ENCODE measurements at places on chromosomes 13 and 19.

DNA sequence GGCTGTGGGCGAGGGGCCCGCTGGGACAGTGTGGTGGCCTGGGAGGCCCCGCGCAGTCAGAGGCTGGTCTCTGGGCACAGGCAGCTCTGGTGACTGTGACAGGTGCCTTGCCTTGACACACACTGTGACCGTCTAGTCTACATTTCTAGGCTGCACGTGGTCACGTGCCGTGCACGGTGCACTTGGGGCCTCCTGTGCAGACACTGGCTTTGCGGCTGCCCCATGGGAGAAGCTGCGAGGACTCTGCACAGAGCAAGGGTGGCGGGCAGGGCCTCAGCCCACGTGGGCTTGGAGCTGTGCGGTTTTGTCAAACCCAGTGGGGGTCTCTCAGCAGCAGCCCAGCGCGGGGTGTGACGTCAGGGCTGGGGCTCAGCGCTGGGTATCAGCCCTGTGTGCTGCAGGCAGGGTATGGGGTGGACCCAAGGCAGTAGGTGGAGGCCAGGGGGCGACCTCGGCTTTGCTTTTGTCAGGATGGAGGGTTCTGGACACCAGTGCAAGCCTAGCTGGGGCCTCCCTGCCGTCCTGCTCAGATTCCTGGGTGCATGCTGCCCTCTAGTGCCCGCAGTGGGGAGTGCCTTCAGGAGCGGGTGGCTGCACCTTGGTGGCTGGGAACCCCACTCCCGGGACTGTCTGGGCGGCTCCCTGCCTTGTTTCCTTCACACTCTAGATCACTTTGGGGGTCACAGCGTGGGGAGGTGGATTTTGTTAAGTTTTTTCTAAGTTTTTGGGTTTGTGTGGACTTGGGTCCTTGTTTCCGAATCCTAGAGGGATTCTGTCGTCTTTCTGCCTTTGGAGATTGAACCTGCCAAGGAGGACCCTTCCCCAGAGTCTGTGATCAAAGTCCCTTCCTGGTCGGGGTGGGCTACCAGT lies 62.6 kb downstream of the KDM4B start:
- peak; percentile 79 for DNase-seq

DNA sequence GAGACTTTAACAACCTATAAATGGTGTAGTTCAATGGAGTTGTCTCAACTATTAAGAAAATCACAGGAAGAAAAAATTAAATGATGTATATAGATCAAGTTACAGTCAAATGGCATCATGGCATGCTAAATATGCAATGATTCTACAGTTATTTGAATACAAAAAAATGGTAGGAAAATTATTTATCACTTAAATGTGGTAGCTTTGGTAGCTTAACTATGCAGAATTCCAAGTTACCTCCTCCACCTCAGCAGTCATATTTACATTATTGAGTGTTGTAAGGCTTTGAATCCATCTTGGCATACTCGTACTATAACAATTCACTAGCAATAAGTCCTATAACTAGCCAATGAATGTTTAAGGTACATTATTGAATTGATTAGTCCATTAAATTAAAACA lies 36.8 kb downstream of the CAB39L start:
- DNase-seq: no peak

DNA sequence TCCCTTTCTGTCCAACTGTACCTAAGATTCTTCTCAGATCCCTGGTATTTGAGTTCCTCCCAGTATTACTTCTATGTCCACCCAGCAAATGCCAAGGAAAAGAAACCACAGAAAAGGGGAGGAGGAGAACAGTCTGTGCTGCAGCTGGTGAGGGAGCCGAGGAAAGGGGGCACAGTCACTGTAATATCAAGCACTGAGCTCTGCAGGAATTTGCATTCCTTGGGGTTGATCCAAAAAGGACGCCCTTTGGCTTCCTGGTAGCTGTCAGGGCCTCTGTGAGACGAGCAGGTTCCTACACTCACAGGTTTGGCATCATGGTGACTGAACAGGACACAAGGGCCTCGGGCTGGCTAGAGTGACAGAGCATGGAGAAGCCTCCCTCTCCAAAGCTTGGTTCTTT lies 273.4 kb downstream of the NHLRC3 start:
- DNase-seq: no peak

DNA sequence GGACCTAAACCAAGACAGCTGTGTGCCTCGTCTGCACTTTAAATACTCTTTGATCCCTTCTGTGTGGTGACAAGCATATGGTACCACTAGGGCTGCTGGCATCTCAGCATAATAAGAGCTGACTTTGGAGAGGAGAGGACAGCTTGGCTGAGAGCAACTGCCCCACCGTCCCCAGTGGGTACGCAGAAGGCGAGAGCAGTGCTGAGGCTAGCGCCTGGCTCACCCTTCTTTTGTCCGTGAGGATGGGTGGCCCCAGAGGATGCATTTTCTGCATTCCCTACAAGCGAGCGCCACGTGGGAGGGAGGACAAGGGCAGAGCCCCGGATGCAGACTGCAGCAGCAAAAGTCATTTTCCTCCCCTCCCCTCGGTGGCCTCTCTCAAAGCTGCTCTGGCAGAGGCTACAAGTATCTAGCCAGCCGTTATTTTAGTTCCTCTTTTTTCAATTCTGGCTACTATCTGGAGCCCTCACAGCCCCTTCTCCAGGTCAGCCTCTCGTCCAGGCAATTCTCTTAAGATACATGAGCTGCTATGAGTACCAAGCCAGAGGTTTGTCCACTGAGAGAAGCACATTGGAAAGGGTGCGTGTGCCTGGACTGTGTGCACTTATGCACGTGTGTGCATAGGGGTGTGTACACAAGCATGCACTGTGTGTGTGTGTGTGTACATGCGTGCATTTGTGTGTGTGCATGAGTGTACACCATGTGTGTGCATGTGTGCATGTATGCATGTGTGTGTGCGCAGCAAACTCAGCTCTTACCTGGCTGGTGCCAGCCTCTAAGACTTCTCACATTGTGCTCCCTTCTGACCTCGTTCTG lies 51.3 kb downstream of the RAB20 start:
- DNase-seq: no peak

- DNase-seq: no peak
Measured at GRCh38 chr19:58084596-58085347, 13.3 kb downstream of the ZSCAN18 start.

DNA sequence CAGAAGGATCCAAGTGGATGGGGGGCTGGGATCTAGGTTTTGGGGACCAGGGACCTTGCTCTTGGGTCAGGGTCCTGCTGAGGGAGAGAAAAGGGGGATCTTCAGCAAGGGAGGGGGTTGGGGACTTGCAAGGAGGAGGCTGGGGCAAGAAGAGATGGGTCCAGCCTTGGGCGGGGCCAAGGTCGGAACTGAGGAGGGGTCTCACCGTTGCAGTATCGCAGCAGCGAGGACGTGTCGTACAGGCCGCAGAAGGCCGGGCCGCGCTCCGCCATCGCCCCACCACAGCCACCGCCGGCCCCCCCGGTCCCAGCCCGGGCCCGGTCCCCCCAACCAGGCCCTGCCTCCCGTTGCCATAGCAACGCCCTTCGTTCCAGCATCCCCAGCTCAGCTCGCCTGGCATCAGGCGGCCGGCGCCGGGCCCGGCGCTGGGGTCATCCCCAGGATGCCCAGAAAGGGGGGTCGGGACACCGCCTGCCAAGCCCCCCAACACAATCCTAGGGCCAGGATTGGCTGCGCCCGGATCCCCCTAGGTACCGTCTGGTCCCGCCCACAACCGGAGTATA lies 6.0 kb upstream of the EML2 start:
- no peak for DNase-seq
